SK-MEL-5 (cell line): ENCODE measurements at places on chromosomes 13 and 19. TPM values are rescaled to one million over a fixed set of nuclear protein-coding genes. Genes with fewer than 3 reads are reported as not detected.

DNA sequence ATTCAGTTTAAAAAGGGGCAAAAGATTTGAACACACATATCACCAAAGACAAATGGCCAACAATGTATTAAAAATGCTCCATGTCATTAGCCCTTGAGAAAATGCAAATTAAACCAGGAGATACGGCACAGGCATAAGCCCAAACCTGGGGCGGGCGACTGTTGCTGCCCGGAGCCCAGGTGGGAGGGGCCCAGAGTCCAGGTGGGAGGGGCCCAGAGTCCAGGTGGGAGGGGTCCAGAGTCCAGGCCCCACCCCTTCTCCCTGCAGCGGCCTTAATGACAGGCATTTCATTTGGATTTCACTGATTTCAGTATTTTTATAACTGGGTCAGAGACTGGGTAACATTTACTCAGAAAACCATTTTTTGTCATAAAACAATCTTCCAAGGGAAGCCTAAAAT lies 78.2 kb downstream of the RASA3 start:
- DNase-seq = peak; percentile 26

GRCh38 chr13:35573639-35574038 lies 97.2 kb upstream of the MAB21L1 start:
- no peak for DNase-seq

GRCh38 chr19:36254848-36255247 lies 39.9 kb downstream of the ZNF146 start:
- no peak for DNase-seq

GRCh38 chr13:28626266-28626665 lies 32.7 kb upstream of the POMP start:
- no peak for DNase-seq

- no peak for DNase-seq
Measured at GRCh38 chr19:39927076-39927475, 7.4 kb downstream of the FCGBP start.

DNA sequence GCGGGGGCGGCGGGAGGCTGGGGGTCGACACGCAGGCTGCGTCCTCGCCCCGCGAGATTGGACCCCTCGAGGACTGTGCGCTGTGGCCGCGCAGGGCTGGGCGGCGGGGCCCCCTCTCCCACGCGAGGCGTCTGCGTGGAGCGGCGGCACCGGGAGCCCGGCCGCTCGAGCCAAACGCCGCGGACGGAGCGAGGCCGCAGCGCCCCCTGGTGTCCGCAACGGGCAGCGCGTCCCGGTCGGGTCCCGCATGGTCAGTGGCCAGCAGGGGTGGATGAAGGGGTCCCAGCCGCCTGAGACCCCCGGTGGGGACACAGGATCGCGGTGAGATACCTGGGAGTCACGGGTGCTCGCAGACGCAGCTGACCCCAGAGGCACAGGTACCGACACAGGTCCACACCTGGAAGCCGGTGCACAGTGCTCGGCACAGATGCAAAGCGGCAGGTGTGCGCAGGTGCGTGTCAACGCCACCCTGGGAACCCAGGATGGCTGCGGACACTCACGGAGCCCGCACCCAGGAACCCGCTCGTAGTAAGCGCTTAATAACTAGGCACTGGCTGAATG lies 2.1 kb upstream of the CIRBP start:
- DNase-seq = peak; percentile 39

DNA sequence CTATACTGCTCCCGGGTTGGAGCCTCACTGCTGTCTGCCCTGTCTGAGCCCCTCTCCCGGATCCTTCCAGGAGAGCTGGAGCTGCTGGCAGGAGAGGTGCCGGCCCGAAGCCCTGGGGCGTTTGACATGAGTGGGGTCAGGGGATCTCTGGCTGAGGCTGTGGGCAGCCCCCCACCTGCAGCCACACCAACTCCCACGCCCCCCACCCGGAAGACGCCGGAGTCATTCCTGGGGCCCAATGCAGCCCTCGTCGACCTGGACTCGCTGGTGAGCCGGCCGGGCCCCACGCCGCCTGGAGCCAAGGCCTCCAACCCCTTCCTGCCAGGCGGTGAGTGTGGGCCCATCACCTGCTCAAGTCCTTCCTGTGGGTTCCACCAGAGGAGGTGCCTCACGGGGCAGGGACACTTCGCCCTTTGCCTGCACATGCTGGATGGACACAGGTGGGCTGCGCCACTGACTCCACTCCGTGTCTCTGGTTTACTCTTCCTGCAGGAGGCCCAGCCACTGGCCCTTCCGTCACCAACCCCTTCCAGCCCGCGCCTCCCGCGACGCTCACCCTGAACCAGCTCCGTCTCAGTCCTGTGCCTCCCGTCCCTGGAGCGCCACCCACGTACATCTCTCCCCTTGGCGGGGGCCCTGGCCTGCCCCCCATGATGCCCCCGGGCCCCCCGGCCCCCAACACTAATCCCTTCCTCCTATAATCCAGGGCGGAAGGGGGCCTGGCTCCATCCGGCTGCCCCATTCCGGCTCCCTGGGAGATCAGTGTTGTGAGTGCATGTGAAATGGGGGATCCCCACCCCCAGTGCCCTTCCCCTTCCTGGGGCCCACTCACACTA lies 19.8 kb downstream of the EPN1 start:
- DNase-seq = no peak

GRCh38 chr19:48121909-48122371 lies 11.3 kb upstream of the PLA2G4C start:
- DNase-seq = peak; percentile 96

DNA sequence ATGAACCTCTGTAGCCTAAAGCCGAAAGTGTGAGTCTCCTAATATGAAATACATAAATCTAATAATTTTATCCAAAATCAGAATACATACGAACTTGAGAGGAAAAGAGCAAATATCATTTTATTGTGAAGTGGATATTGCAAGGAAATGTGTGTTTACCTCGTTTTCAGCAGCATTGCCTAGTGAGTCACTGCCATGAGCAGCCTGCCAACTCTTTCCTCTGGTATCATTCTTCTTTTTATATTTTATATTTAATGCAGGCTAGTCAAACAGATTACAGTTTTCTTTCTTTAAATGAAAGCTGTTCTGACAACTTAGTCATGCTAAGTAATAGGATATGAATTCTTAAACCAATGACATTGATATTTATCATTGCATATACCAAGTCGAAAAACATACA lies 44.2 kb downstream of the EDNRB start:
- DNase-seq = no peak

- no peak for DNase-seq
Measured at GRCh38 chr19:48615231-48616040, 560 bp upstream of the FAM83E start.

DNA sequence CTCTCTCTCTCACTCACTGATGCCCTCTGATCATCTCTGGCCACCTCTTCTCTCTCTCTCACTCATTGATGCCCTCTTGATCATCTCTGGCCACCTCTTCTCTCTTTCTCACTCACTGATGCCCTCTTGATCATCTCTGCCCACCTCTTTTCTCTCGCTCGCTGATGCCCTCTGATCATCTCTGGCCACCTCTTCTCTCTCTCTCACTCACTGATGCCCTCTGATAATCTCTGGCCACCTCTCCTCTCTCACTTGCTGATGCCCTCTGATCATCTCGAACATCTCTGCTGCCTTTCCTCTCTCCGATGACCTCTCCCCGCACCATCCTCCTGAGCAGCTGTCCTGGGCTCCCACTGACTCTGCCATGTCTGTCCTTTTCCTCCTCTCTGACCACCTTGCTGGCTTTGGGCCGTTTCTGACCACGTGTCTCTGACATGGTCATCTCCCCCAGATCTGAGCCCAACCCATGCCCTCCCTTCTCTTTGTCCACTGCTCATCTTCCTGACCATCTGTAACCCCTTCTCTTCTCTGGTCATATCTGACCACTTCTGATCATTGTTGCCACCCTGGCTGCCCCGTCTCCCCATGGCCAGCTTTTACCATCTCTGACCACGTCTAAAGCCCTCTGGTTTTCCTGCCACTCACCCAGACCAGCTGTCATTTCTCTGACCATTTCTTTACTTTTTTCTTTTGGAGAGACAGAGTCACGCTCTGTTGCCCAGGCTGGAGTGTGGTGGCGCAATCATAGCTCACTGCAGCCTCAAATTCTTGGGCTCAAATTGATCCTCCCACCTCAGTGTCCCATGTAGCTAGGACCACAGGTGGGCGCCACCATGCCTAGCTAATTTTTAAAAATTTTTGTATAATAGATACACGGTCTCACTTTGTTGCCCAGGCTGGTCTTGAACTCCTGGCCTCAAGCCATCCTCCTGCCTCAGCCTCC lies 2.4 kb downstream of the LRFN3 start:
- DNase-seq = no peak

GRCh38 chr13:81058916-81059290 lies 718.0 kb upstream of the SPRY2 start:
- DNase-seq = no peak

Gene ERCC5
- 42.5 and 52.0 TPM in 2 replicates for total RNA-seq

Gene HSH2D
- not detected in 2 replicates for total RNA-seq

Gene ZNF737
- total RNA-seq = 8.1 and 10.5 TPM in 2 replicates

Gene ADAMTSL5
- 2.8 and 4.4 TPM in 2 replicates for total RNA-seq

Gene VSTM1
- total RNA-seq = not detected in 2 replicates
